Panc1 (cell line): ENCODE measurements at places on chromosomes 1 and 21. TPM values are rescaled to one million over a fixed set of nuclear protein-coding genes. Genes with fewer than 3 reads are reported as not detected.

Gene CDC42BPA
- 32.8 TPM for total RNA-seq

Gene C1orf141
- not detected for total RNA-seq

Gene INAVA
- 3.6 TPM for total RNA-seq

Gene REN
- not detected for total RNA-seq

Gene IPO13
- total RNA-seq: 40.0 TPM

Gene LRRN2
- total RNA-seq: 2.0 TPM

DNA sequence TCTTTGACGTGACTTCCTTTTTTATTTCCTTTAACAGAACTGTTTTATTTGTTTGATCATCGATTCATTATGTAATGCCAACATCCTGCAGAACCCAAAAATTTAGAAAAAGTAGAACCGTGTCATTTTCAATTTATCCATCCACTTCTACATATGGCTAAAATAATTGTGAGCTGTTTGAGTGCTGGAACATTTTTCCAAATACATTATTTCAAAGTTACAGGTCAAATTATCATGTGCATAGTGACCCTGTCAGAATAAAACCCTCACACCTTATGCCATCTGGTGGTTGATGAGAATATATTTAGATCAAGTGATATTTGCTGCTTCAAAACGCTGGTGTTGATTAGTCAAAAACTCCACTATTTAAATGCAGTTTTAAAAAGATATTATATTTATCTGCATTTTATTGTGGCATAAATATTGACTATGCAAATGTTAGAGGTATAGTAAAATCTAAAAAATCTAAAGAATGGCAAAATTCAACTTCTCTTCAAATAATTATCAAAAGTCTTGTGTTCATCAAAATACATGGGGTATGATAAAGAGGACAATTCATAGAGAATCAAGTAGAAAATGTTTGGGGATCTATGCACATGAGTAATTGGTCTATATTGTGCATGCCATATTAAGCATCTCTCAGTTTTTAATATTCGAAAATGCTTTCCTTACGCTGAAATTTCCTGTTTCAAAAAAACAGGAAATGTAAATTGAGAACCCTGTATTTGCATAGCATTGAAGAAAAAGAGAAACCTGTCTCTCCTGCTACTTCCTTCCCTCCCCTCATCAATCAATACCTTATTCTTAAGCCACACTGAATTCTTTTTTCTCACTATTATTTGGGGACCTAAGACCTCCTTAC is 39.7 kb downstream of the UBE2U start:
- no peak for DNase-seq
- peaks cover 22% of the 10 kb centered on the region for H3K4me1 ChIP-seq
- peak overlapping the region; percentile 45; the same call in 1 of the 2 replicates for H3K27ac ChIP-seq
- H3K27me3 ChIP-seq: no peaks in the 10 kb centered on the region
- no peaks in the 10 kb centered on the region for H3K36me3 ChIP-seq

- no peak overlapping the region for H3K4me3 ChIP-seq
- H3K27me3 ChIP-seq: peaks cover 3% of the 10 kb centered on the region; the same call in 1 of the 2 replicates
- DNase-seq: no peak
- H3K27ac ChIP-seq: no peak overlapping the region
- no peaks in the 10 kb centered on the region for H3K36me3 ChIP-seq
These were observed 46.2 kb upstream of the TINAGL1 start for GRCh38 chr1:31529999-31530684.

GRCh38 chr1:26820784-26821269 is 5.7 kb upstream of the ZDHHC18 start:
- no peaks in the 10 kb centered on the region for H3K27me3 ChIP-seq
- no peak for DNase-seq
- H3K4me3 ChIP-seq: no peak overlapping the region
- H3K4me1 ChIP-seq: 0 out of 2 replicates have a peak, but pooled peaks cover 3% of the 10 kb centered on the region
- H3K36me3 ChIP-seq: no peaks in the 10 kb centered on the region
- H3K27ac ChIP-seq: no peak overlapping the region

GRCh38 chr1:44653107-44653964 is 20.9 kb downstream of the TMEM53 start:
- H3K4me3 ChIP-seq: no peak overlapping the region
- H3K36me3 ChIP-seq: no peaks in the 10 kb centered on the region; the same call in 1 of the 2 replicates
- H3K27ac ChIP-seq: no peak overlapping the region
- no peak for DNase-seq
- H3K4me1 ChIP-seq: no peaks in the 10 kb centered on the region

- H3K4me3 ChIP-seq: no peak overlapping the region
- no peak for DNase-seq
- no peaks in the 10 kb centered on the region for H3K4me1 ChIP-seq
- no peak overlapping the region for H3K27ac ChIP-seq
- H3K36me3 ChIP-seq: no peaks in the 10 kb centered on the region
These were observed 227.3 kb upstream of the KIAA0040 start for GRCh38 chr1:175419684-175420517.

DNA sequence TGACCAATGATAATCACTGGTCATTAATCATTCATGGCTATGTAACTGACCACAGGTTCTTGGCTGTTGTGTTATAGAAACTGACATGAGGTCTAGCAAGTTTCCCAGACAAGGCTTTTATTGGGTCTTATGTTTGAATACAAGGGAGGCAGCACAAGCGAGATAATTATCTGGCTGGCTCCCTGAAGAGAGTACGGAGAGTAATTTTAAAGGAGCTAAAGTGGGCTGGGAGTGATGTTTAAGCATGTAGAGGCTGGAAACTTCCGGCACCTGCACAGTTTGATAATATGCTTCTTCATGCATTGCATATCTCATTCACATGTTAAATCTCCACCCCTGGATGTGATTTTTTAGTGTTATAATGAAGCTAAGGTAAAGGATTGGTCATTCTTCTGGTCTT is 116.2 kb upstream of the KCNK1 start:
- no peaks in the 10 kb centered on the region for H3K36me3 ChIP-seq
- no peak for DNase-seq
- H3K4me1 ChIP-seq: no peaks in the 10 kb centered on the region
- peaks cover 7% of the 10 kb centered on the region for H3K27me3 ChIP-seq

- no peaks in the 10 kb centered on the region for H3K36me3 ChIP-seq
- H3K4me3 ChIP-seq: no peak overlapping the region
- no peak for DNase-seq
- H3K4me1 ChIP-seq: no peaks in the 10 kb centered on the region
- H3K27ac ChIP-seq: no peak overlapping the region
These were observed 164.4 kb downstream of the PBX1 start for GRCh38 chr1:164723296-164723798.

GRCh38 chr1:29811247-29811646 is 574.9 kb downstream of the PTPRU start:
- no peak for DNase-seq
- no peak overlapping the region for H3K27ac ChIP-seq
- H3K36me3 ChIP-seq: no peaks in the 10 kb centered on the region

GRCh38 chr1:102901996-102902395 is 206.3 kb downstream of the COL11A1 start:
- H3K4me1 ChIP-seq: no peaks in the 10 kb centered on the region
- DNase-seq: no peak
- H3K4me3 ChIP-seq: no peak overlapping the region
- no peaks in the 10 kb centered on the region for H3K36me3 ChIP-seq

GRCh38 chr1:1827089-1827848 is 49.0 kb upstream of the NADK start:
- no peak overlapping the region for H3K27ac ChIP-seq
- H3K27me3 ChIP-seq: no peaks in the 10 kb centered on the region
- H3K4me1 ChIP-seq: no peaks in the 10 kb centered on the region
- peaks cover 15% of the 10 kb centered on the region; the same call in 1 of the 2 replicates for H3K36me3 ChIP-seq
- no peak overlapping the region for H3K4me3 ChIP-seq

GRCh38 chr1:174818014-174818616 is 181.6 kb upstream of the CACYBP start:
- no peaks in the 10 kb centered on the region for H3K27me3 ChIP-seq
- H3K36me3 ChIP-seq: no peaks in the 10 kb centered on the region
- H3K4me3 ChIP-seq: no peak overlapping the region
- no peaks in the 10 kb centered on the region for H3K4me1 ChIP-seq
- no peak overlapping the region for H3K27ac ChIP-seq
- DNase-seq: no peak

DNA sequence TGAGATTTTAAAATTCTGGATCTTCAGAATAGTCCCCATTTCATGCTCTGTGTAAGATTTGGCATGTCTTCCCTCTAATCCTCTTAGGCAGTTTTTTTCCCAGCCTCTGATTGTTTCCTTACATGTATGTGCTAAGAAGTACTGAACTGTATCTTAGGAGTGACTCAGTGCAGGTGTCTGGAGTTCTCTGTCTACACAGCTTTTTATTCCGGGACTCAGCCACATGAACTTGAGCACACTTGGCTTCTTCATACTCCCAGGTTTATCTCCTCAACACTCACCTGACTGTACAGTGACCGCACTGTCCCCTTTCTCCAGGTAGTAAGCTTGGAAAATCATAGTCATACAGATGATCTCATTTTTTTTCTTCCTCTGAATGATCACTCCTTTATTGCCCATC is 50.7 kb downstream of the SYT14 start:
- H3K27me3 ChIP-seq: peaks cover 2% of the 10 kb centered on the region; the same call in 1 of the 2 replicates
- H3K27ac ChIP-seq: no peak overlapping the region
- no peaks in the 10 kb centered on the region for H3K4me1 ChIP-seq
- H3K4me3 ChIP-seq: no peak overlapping the region
- no peaks in the 10 kb centered on the region for H3K36me3 ChIP-seq
- no peak for DNase-seq

DNA sequence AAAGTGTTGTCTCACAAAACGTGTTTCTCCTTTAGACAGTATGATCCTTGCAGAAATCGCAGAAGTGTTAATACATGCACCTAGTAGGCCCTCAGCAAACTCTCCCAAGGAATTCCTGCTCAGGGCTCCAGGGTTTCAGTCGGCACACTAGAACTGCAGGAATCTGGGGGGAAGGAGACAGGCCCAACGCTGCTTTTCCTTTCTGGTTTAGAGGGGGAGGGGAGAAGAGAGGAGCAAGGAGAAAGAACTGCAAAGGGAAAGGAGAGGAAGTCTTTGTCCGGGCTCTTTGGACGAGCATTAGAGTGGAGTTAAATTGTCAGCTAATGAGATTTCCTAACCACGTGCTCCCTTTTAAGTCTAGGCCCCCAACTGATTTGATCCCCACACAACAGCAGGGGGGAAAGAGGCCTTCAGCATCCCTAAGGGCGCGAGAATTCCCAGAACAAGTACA is 103.7 kb upstream of the SOD1 start:
- no peaks in the 10 kb centered on the region for H3K36me3 ChIP-seq
- no peaks in the 10 kb centered on the region; the same call in 1 of the 2 replicates for H3K4me1 ChIP-seq
- H3K4me3 ChIP-seq: no peak overlapping the region
- no peak overlapping the region for H3K27ac ChIP-seq

- H3K36me3 ChIP-seq: no peaks in the 10 kb centered on the region; the same call in 1 of the 2 replicates
- H3K4me3 ChIP-seq: no peak overlapping the region
- no peaks in the 10 kb centered on the region for H3K4me1 ChIP-seq
- no peak for DNase-seq
These were observed 90.9 kb upstream of the KCNK1 start for GRCh38 chr1:233523047-233523446.

DNA sequence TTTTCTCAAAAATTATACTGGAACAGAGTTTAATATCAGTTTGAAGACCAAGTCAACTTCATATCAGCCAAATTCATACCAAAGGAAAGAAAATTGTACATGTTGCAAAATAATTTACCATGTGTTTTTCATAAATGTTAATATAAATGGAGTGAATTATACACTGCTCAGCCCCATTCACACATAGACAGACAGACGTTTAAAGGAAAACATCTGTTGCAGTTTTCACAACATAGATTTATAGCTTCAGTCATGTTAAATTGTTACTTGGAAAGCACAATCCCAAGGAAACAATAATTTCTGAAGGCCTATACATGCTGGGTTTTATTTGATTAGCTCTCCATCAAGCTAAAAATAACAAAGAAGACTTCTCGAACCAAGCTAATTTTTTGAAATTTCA is 27.8 kb upstream of the HYI start:
- no peak overlapping the region for H3K27ac ChIP-seq
- 0 out of 2 replicates have a peak, but pooled peaks cover under 1% of the 10 kb centered on the region for H3K4me1 ChIP-seq
- H3K36me3 ChIP-seq: no peaks in the 10 kb centered on the region
- H3K27me3 ChIP-seq: no peaks in the 10 kb centered on the region
- no peak overlapping the region for H3K4me3 ChIP-seq

DNA sequence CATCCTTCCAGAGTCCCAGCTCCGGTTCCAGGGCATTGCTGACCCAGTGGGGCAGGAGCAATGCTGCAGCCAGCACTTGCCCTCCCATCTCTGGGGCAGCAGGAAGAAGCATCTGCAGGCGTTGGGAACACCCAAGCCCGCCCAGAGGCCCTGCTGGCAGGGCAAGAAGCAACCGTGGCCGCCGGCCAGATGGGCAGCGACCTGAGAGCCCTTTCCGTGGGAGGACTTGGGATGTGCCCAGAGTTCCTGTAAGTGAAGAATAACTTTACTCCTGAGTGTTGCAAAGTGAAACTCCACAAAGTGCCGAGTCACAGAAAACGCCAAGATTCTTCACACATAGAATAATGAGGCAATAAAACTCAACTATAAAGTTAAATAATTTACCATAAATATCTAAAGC is 46.0 kb downstream of the GRIK3 start:
- H3K36me3 ChIP-seq: no peaks in the 10 kb centered on the region
- H3K4me1 ChIP-seq: no peaks in the 10 kb centered on the region
- H3K4me3 ChIP-seq: no peak overlapping the region
- no peak overlapping the region for H3K27ac ChIP-seq
- H3K27me3 ChIP-seq: no peaks in the 10 kb centered on the region
- DNase-seq: no peak

DNA sequence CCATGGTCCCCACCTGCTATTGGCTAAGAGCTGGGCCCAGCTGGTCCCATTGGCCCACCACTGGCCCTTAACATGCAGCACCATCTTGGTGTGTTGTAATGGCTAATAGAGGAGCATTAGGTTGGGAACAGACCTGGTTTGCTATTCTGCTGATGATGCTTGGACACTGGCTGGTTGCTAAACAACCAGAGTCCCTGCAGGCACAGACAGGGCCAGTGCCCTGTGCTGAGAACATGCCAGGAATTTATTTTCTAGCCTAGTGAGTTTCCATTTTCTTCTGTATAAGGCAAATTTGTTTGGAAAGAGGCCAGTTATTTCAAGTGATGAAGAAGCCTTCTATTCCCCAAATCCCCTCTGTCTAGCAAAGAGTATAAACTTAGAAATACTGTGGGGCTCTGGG is 42.9 kb upstream of the TDRD10 start:
- H3K36me3 ChIP-seq: no peaks in the 10 kb centered on the region
- peaks cover 7% of the 10 kb centered on the region for H3K4me1 ChIP-seq
- H3K27me3 ChIP-seq: no peaks in the 10 kb centered on the region
- H3K27ac ChIP-seq: no peak overlapping the region
- no peak for DNase-seq

DNA sequence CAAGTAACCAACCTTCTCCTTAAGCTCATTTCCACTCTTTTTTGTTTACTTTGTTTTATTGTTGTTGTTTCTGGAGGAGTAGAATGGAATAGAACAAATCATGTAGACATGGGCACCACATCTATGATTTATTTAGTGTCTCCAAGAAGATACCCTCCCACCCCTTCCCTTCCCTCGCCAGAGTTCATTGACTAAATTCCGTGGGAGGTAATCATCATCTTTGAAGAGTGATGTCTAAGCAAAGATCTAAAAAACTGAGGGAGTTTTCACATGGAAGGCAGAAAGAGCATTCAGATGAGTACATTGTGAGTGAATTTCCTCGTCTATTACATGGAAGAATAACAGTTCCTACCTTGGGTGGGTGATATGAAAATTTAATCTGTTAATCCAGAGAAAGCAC is 136.2 kb downstream of the SEC16B start:
- no peak overlapping the region for H3K4me3 ChIP-seq
- H3K4me1 ChIP-seq: no peaks in the 10 kb centered on the region
- no peaks in the 10 kb centered on the region for H3K36me3 ChIP-seq
- no peak for DNase-seq
- H3K27me3 ChIP-seq: no peaks in the 10 kb centered on the region
- no peak overlapping the region for H3K27ac ChIP-seq
